ENCODE measurements at places on chromosomes 7 and 10.

DNA sequence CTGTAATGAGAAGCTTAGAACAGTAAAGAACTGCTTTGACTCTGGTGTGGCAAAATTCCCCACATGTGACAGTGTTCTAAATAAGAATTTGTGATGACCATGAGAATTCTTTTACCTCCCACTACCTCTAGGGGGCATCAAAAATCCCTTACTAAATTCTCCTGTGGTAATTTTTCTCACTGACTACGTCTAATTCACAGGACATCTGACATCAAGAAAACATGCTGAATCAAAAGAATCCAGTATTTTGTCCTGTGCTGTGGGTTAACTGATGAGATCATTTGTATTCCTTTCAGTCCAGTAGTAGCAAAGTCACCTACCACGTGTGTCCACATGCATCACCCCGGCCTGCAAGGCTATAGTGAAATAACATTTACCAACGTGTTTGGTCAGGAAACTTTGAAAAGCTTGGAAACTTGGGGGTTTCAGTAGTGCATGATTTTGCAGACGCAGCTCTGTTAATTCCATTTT, 103.8 kb downstream of the ATE1 start:
- peak; percentile 3 for DNase-seq

DNA sequence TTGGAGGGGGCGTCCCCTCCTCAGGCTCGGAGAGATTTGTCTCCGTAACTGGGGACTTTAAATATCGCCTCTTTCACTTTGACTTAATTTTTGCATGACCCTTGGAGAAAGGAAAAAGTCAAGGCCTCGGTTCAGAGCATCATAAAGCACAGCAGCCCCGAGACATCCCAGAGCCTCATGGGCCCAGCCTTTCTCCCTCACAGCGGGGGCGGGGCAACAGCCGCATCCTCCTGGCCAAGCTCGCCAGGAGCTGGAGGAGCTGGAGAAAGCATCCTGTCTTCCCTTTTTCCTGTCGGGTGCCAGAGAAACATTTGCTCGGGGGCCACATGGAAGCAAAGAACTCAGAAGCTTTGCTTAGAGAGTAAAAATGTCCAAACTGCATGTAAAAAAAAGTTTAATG, 43.6 kb upstream of the DPYSL4 start:
- no peak for DNase-seq

GRCh38 chr7:80842022-80842790, 76.6 kb downstream of the SEMA3C start:
- DNase-seq: no peak

DNA sequence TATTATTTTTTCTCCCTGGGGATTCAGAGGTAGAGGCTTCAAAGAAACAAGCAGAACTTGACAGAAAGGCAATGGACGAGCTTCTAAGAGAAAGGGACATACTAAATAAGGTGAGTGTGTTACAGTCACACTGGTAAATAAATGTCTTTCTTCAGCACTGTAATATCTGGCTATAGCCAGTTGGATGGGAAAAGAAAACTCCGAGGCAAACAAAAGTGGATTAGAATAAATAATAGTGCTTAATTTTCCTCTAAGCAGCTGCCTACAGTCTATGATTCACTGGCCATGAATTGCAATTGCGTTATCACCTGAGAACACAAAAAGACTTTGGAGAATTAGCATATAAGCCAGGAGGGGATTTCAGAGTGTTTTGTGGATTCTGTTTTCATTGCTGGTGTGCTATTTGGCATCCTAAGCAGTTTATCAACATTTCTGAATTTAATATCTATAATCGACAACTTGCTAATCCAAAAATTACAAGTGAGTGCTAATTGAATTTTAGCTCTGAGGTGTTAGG, 23.2 kb downstream of the CFAP58 start:
- no peak for DNase-seq

- no peak for DNase-seq
Observed at GRCh38 chr10:33111488-33112051, 153.5 kb upstream of the ITGB1 start.

GRCh38 chr7:45190406-45191165, 33.0 kb downstream of the RAMP3 start:
- no peak for DNase-seq

DNA sequence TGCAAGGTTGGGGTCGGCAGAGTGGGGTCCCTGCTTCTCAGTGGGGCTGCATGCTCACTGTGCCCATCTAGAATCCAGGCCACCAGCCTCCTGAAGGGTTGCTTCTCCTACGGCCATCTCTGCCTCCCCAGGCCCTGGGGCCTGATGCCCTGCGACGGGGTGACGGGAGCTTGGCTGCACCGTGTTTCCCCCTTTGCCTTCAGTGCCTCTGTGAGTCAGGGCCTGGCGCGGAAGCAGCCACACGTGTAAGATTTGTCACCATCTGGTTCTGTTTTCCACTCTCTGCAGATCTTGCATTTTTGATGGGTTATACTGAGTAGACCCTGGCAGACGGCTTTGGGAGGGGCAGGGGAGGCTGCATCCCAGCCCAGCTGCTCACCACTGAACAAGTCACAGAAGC, 7.2 kb downstream of the ADAMTS14 start:
- DNase-seq: no peak

- peak; percentile 62 for DNase-seq
Observed at GRCh38 chr7:32164341-32164996, 94.3 kb upstream of the PDE1C start.

DNA sequence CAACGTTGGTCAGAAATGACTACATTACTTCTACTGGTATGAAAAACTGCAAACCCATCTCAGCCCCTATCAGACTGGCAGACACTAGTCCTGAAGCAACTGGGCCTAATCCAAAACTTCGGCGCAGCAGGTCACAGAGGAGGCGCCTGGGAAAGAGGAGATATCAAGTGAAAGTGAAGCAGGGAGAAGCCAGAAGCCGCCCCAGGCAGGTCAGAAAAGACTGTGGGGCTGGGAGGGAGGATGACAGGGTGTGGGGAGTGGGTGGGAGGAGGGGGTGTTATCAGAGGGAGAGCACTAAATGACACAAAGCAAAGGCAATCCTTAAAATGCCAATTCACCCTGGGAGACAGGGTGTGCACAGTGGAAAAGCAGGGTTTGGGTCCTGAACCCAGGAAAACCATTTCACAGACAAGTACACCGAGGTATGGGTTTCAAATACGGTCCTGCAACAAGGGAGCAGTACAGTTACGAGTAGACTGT, 731 bp downstream of the CHCHD3 start:
- DNase-seq: no peak

DNA sequence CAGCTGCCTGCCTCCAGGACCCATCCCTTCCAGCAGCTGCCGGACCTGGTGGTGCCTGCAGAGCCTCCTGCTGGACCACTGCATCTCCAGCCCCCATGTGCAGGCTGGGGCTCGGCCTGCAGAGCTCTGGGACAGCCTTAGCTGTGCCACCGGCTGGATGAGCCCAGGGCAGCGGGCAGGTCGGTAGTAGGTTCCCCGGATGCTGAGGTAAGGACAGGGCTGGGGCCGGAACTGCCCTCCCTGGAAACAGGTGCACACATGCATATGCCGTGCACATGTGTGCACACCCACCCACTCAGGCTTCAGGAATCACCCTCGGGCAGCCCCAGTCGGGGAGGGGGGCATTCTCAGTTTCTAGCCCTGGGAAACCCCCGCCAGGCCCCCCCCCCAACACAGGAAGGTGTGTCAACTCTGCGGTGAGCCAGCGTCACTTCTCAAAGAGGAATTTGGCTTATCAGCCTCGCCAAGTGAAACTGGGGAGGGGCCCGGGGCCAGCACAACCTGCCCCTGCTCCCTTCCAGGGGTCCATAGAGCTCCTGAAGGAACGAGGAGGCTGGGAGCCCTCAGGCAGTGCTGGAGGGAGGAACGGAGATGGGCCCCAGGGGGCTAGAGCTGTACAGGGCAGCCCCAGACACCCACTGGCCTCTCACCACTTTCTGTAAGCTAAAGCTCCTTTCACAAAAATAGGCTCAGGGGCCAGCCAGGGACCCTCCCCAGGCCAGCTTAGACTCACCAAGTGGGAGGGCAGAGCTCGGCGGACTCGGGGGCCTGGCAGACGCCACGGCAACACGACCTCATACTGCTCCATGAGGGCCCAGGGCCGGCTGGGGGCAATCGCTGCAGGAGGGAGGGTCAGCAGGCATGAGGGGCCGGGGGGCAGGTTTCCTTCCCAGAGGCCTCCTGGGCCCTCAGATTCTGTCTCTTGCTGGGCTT, 1.7 kb downstream of the ADAM8 start:
- DNase-seq: no peak

DNA sequence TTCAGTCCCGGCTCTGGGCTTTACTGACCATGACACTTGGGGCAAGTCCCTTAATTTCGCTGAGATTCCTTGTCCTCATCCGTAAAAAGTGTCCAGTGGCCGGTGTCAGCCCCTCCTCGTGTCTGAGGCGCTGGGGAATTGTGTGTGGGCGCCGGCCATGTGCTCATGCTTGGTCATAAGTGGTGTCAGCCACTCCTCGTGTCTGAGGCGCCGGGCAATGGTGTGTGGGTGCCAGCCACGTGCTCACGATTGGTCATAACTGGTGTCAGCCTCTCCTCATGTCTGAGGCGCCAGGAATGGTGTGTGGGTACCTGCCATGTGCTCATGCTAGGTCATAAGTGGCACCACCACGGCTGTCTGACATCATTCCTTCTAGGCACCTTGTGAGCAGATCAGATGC, 40.7 kb upstream of the DMBT1 start:
- DNase-seq: no peak

GRCh38 chr7:12569673-12570072, 847 bp upstream of the SCIN start:
- DNase-seq: no peak
